ELF-1 (cell line): ENCODE measurements at places on chromosomes 2 and 18.

DNA sequence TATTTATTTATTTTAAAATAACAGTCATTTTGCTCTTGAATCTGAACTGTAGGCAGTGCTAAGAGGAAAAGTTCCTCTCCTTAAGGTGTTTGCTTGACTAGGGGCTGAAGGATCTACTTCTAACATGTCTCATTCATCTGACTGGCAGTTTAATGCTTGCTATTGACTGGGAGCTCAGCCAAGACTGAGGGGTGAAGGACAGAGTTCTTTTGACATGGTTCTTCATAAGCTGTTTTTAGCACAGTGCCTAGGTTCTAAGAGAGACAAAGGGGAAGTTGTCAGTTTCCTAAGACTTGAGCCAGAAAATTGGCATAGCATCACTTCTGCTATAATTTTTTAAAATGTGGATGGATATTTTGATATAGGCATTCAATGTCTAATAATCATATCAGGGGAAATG lies 73.0 kb downstream of the COMMD1 start:
- no peak for DNase-seq

GRCh38 chr2:86029873-86030272 lies 75.8 kb downstream of the POLR1A start:
- DNase-seq = no peak

GRCh38 chr2:63679252-63679855 lies 90.6 kb downstream of the MDH1 start:
- no peak for DNase-seq

DNA sequence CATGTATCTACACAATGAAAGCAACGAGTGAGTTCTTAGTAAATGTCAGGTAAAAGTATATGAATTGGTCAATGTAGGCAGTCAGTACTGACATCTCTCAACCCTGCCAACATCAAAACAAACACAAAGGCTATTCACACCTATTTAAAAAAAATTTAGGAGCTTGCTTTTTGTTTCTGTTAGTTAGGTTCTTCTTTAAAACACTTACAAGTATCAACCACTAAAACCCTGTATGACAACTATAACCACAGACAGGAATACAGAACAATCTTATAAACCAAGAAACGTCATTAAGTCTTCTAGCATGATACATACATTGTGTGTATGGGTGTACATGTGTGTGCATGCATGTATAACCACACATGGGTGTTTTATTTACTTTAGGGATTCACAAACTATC lies 131.0 kb downstream of the TCF4 start:
- DNase-seq = no peak

- no peak for DNase-seq
These were observed 206.7 kb downstream of the TCF4 start for GRCh38 chr18:55381277-55381676.

GRCh38 chr2:180781276-180781675 lies 199.1 kb upstream of the UBE2E3 start:
- DNase-seq = no peak

DNA sequence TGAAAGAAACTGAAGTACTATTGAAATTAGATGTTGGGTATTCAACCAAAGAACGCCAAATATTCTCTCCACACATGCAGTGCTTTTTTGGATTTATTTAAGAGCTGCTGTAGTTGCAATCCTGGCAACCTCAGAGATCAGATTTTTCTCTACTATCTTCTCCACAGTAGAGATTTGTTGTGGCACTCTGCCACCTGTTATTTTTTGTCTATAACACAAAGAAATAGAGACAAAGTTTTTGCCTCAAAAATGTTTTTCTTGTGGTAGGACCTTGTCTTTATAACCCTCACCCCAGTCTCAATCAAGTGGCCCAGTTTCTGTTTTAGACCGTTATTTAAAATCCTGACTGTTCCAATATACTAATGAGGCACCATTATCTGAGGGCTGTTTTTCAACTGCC lies 79.4 kb downstream of the SCG2 start:
- DNase-seq = no peak

GRCh38 chr18:75244351-75245313 lies 34.0 kb downstream of the TSHZ1 start:
- peak; percentile 41 for DNase-seq

- DNase-seq = no peak
These were observed 760.4 kb downstream of the ADCYAP1 start for GRCh38 chr18:1665079-1665478.

DNA sequence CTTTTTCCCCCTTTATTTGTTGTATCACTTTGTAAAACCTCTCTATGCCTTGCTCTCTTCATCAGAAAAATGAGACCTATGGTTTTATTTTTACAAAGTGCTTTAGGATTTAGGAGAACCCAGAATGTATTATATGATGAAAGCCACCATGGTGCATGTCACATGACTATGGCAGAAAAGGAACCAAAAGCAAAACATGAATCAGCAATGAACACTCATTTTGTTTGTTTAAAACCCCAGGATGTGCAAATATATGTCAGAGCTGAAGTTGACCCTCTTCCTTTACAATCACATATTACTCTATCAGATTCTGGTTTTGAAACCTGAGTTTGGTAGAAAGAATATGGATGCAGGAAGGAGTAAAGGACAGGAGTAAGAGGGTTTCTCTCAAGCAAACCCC lies 70.0 kb downstream of the FIGN start:
- no peak for DNase-seq

DNA sequence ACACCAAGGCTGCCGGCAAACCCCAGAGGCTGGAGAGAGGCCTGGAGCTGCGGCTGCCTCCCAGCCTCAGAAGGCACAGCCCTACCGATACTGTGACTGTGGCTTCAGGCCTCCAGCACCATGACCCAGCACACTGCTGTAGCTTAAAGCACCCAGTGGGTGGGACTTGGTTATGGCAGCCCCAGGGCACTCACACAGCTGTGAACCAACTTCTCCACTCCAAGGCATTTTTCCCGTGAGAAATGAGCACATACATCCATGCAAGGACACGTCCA lies 199.5 kb downstream of the NDUFA10 start:
- no peak for DNase-seq

DNA sequence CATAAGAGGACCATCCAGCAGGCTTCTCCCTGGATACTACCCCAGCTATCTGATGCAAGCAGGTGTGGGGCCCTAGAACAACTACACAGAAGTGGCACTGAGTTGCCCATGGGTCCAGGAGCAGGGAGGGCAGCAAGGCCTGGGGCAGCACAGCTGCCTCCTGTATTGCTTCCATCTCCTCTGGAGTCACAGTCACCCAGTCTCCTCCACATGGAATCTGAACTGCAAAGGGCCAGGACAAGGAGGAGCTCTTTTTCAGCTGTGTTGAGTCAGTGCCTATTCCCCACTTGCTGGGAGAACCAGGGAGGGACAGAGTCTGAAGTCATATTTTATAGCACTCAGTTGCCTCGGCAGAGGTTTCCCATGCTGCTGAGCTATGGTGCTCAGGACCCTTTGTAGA lies 67.9 kb upstream of the ALPP start:
- no peak for DNase-seq

DNA sequence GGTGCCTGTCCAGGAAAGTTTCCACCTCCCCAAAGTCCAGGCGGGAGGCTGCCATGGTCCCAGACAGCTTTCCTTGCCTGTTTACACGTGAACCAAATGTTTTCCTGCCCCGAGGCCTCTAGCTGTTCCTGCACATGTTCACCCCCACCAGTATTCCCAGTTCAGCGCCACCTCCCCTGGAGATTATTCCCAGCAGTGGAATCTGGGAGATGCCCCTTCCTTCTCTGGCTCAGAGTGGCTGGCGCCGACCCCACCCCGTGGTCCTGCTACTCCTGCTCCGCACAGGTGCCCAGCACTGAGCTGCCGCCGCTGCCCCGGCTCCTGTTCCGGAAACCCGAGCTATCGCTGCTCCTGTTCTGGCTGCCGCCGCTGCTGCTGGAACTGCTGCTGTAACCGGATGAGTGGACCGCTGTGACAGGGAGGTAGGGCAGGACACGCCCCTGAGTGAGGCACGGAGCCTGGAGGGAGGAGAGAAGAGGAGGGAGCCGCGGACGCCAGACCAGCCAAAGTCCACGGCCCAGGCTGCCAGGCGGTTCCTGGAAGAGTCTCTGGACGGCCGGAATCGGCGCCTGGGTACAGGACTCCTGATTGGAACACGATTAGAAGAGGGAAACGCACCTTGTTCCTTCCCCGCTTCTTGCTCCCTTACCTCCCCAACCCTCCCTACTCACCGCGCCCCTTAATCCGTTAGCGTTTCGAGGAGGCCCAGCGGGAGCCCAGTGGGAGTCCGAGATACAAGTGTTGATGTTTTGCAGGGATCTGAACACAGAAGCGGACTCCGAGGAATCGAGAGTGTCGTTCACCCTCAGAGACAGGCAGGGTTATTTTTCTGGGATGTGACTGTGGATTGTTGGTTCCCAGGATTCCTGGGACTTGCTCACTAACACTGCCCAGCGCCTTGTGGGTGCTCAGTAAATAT lies at the start of gene PDE11A:
Gene PDE11A (minus strand): TSS at position 395 of the 919 bp plus-strand sequence. CDS start 340 bp downstream, at position 55.
- peak; percentile 93 for DNase-seq

DNA sequence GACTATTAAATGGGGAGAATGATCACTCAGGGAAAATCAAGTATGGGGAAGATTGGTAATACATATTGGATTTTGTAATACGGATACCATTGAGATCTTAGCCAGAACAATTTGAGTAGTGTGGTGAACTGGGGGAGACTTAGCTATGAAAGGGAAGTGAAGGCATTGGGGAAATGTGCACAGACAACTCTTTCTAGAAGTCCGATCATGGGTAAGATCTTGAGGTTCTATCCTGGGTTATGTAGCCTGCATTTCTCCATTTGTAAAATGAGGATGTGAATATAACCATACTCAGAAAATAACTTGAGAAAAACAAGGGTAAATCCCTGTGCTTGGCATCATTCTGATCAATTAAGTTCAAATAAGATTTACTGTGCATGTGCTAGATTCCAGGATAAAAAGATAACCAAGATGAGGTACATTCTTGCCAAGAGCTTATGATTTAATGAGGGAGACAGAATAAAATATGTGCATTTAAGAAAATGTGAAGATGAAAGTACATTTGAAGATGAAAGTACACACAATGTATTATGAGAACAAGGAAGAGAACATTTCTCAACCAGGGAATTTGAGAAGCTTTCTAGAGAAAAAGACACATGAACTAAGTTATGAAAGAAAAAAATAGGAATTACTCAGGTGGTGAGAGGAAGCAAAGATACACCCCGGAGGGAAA lies 49.5 kb downstream of the SLC40A1 start:
- no peak for DNase-seq

DNA sequence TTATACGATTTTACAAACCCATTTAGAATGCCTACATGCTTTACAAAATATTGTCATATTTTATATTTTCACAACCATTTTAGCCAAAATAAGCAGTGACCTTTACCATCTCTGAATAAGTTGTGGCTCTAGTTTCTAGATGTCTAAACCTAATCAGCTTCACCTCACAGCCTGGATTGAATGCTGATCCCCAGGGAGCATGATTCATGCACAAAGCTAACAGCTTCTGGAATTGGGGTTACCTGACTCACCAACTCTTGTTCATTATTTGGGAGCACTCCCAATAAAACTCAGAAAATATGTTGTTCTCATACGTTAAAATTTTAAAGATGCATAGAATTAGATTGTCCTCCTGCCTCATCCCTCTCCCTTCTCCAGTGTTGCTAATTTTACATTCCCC lies 611.7 kb upstream of the NETO1 start:
- no peak for DNase-seq

GRCh38 chr2:120821446-120822160 lies 85.9 kb downstream of the GLI2 start:
- DNase-seq = no peak

- no peak for DNase-seq
These were observed 415.1 kb downstream of the SOX11 start for GRCh38 chr2:6107290-6107689.

- no peak for DNase-seq
These were observed 19.7 kb upstream of the SANBR start for GRCh38 chr2:61045999-61046398.

- no peak for DNase-seq
These were observed 62.6 kb downstream of the CERKL start for GRCh38 chr2:181594322-181594721.

GRCh38 chr2:145728511-145728910 lies 1208.6 kb upstream of the ZEB2 start:
- DNase-seq = no peak

- no peak for DNase-seq
These were observed 276.5 kb upstream of the ATP5MC3 start for GRCh38 chr2:175457895-175458448.

- DNase-seq = no peak
These were observed 86.7 kb downstream of the VIT start for GRCh38 chr2:36783246-36783645.

DNA sequence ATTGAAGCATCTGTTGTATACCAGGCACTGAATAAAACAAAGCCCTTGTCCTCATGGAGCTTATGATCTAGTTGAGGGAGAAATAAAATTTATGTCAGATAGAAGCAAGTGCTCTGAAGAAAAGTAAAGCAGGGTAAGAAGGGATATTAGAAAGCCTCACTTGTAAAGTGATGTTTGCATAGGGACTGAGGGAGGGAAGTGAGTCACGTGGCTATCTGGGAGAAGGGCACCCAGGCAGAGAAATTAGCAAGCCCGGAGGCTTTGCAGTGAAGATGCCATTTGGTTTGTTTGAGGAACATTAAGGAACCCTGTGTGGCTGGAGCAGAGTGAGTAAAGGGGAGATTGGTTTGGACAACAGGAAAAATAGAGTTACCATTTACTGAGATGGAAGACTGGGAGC lies 52.1 kb downstream of the RBBP8 start:
- no peak for DNase-seq

DNA sequence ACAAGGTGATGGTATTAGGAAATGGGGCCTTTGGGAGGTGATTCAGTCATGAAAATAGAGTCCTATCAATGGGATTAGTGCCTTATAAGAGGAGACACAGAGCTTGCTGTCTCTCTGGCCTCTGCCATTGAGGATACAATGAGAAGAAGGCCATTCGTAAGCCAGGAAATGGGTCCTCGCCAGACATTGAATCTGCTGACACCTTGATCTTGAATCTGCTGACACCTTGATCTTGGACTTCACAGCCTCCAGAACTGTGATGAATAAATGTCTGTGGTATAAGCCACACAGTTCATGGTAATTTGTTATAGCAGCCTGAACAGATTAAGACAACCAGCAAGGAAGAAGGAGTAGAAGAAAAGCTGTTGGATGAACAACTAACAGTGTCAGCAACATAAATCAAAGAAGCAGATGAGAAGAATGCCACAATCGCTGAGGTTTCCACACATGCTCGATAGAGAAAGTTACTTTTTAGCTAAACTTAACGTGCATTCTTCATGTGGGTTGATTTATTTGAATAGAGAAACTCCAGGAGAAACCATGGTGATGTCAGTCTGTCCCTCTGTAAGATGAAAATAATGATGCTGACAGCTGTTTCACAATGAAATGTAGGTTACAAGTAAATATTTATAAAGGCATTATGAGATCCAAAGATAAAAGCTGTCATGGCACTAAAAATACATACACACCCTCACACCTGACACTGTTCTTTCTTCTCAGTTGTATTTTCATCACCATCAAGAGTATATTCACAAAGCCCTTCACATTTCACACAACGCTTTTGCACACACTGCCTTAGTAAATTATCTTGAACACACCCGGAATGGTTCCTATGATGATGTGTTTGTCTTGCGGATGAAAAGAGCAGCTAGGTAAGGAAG lies 153.7 kb upstream of the NCK2 start:
- no peak for DNase-seq
